Neural cell (in vitro differentiated cells): ENCODE measurements at places on chromosomes 3 and 15. TPM values are rescaled to one million over a fixed set of nuclear protein-coding genes. Genes with fewer than 3 reads are reported as not detected.

Gene ISG20
- polyA plus RNA-seq = 0.88 and 5.9 TPM in 2 replicates

Gene TMEM207
- 0.27 TPM in 1 of 2 replicates, not detected in the other for polyA plus RNA-seq

Gene PAQR5
- polyA plus RNA-seq = not detected in 2 replicates

Gene CLEC3B
- polyA plus RNA-seq = 2.6 and 4.9 TPM in 2 replicates

Gene ELL3
- 2.2 TPM in 1 of 2 replicates, not detected in the other for polyA plus RNA-seq

Gene STAC
- polyA plus RNA-seq = 4.5 and 5.5 TPM in 2 replicates

Gene WNT7A
- 13.3 and 17.7 TPM in 2 replicates for polyA plus RNA-seq

Gene SLC9C1
- polyA plus RNA-seq = not detected in 2 replicates

Gene TSPAN3
- 815 and 857 TPM in 2 replicates for polyA plus RNA-seq

Gene IDH3A
- 90.7 and 97.9 TPM in 2 replicates for polyA plus RNA-seq

Gene ZBBX
- 2.7 TPM in 2 replicates for polyA plus RNA-seq

Gene NR2E3
- not detected in 2 replicates for polyA plus RNA-seq

Gene MUSTN1
- polyA plus RNA-seq = not detected in 2 replicates

Gene CAMK2N2
- polyA plus RNA-seq = 2.8 and 5.7 TPM in 2 replicates

Gene GOLGA8G
- polyA plus RNA-seq = not detected in 2 replicates

Gene GLDN
- polyA plus RNA-seq = 0.58 and 1.8 TPM in 2 replicates

Gene NCK1
- polyA plus RNA-seq = 21.5 and 22.4 TPM in 2 replicates

Gene SLC28A1
- polyA plus RNA-seq = not detected in 2 replicates

Gene CCR3
- not detected in 2 replicates for polyA plus RNA-seq
